Activated CD4-positive, alpha-beta T cell treated with anti-CD3 and anti-CD28 coated beads, Interleukin-2, amount 10 ng/mL, durations not matched to agents 7 days and 5 days (primary cell): ENCODE measurements at places on chromosomes 16 and 17. TPM values are rescaled to one million over a fixed set of nuclear protein-coding genes. Genes with fewer than 3 reads are reported as not detected.
A peak's percentile ranks its signal among the peaks of the same experiment; 100 is the strongest.

DNA sequence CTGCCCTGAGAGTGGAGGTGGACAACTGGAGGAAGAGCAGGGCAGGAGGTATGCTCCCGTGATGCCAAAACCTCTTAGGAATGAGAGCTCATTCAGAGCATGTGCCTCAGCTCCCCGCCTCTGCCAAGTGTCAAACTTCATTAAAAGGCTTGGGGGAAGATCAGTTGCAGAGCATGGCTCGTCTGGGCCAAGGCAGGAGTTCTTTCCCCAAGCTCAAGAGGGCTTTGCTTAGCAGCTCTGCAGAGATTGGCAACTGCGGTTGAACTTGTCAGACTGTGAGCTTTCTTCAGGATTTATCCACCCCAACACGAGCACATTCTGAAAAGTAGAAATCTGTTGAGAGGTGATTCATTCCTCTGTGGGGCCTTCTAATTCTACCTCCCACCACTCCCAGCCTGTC is 248.1 kb downstream of the HS3ST3A1 start:
- H3K27me3 ChIP-seq: no peaks in the 10 kb centered on the region
- no peaks in the 10 kb centered on the region for H3K4me1 ChIP-seq
- H3K4me3 ChIP-seq: no peak overlapping the region
- no peak overlapping the region for H3K27ac ChIP-seq

The PRSS21 gene
- 0.27 TPM for total RNA-seq

DNA sequence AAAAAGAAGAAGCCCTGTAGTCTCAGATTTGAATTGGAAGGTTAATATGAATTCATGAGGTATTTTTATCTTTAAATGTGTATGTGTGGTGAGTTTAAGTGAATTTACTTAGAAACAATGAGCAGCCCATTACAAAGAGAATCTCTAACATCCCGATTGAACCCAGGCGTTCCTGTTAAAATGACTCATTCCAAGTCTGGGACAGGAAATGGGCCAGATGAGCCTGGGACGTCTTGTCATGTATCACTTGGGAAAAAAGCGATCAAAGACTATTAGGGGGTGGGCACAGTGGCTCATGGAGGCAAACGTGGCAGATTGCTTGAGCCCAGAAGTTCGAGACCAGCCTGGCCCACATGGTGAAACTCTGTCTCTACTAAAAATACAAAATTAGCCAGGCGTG is 81.6 kb downstream of the SEC14L1 start:
- H3K27ac ChIP-seq: no peak overlapping the region
- H3K4me3 ChIP-seq: no peak overlapping the region
- no peaks in the 10 kb centered on the region for H3K36me3 ChIP-seq
- DNase-seq: no peak

DNA sequence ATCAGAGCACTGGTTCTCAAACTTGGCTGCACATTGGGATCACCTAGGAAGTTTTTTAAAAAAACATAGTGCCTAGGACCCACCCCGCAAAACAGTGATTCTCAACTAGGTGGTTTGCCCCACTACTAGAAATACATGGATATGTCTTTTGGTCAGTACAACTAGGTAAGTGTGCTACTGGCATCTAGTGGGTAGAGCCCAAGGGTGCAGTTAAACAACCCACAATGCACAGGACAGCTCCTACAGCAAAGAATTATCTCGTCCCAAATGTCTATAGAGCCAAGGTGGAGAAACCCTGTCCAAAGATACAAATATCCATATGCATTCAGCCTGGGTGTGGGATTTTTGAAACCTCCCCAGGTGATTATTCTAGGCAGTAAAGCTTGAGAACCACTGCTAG is 11.8 kb upstream of the ZNF19 start:
- H3K27ac ChIP-seq: no peak overlapping the region
- DNase-seq: no peak
- no peaks in the 10 kb centered on the region for H3K36me3 ChIP-seq
- no peaks in the 10 kb centered on the region for H3K27me3 ChIP-seq
- H3K4me3 ChIP-seq: no peak overlapping the region
- no peaks in the 10 kb centered on the region for H3K4me1 ChIP-seq

DNA sequence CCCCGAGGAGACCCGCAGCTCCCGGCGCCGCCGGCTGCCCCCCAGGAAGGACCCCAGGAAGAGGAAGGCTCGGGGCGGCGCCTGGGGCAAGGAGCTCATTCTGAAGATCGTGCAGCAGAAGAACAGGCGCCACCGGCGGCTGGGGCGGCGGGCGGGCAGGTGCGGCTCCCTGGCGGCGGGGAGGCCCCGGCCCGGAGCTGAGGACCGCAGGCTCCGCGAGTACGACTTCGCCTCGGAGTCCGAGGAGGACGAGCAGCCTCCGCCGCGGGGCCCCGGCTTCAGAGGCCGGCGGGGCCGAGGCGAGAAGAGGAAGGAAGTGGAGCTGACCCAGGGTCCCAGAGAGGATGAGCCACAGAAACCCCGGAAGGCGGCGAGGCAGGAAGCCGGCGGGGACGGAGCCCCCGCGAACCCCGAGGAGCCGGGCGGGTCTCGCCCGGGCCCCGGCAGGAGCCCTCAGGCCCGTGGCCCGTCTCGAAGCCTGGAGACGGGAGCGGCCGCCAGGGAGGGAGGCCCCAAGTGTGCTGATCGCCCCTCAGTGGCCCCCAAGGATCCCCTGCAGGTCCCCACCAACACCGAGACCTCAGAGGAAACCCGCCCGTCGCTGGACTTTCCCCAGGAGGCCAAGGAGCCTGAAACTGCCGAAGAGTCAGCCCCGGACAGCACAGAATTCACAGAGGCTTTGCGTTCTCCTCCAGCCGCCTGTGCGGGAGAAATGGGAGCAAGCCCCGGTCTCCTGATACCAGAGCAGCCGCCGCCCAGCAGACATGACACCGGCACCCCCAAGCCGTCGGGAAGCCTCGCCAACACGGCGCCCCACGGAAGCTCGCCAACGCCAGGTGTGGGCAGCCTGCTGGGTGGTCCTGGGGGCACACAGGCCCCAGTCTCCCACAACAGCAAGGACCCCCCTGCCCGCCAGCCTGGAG is 22.3 kb upstream of the ZFPM1 start:
- no peaks in the 10 kb centered on the region for H3K36me3 ChIP-seq
- no peak overlapping the region for H3K27ac ChIP-seq
- DNase-seq: peak; percentile 34
- H3K4me1 ChIP-seq: peaks cover 2% of the 10 kb centered on the region
- H3K4me3 ChIP-seq: peak overlapping the region; percentile 41

DNA sequence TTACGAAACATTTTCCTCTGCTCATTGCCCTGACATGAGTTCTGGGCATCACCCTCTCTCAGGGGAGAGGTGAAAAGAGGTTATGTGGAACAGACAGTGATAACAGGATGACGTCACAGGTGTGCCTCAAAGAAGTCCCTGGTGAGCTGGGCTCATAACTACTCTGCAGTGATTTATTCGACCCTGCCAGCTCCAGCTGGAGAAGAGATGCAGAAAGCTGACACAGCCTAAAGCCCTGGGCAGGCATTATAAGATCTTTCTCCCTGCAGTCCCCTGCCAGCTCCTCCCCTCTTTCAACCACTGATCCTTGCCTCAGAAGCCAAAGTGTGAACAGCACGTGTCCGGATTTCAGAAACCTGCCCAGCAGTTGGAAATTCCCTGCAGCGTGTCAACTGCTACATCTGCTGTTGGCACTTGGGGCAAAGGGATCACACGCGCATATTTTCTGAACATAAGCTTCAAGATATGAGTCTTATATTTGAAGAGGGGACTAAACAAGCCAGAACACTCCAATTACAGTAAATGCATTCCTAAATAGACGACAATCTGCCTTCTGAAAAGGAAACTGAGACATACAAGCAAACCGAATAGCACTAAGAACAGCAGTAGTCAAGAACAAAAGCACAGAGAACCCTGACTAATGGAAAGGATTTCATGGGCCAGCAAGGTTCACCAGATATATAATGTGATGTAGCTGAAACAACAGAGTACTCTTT is 80.5 kb downstream of the SMG6 start:
- DNase-seq: peak; percentile 44
- no peaks in the 10 kb centered on the region for H3K27me3 ChIP-seq
- H3K4me3 ChIP-seq: no peak overlapping the region
- peaks cover 40% of the 10 kb centered on the region for H3K36me3 ChIP-seq

DNA sequence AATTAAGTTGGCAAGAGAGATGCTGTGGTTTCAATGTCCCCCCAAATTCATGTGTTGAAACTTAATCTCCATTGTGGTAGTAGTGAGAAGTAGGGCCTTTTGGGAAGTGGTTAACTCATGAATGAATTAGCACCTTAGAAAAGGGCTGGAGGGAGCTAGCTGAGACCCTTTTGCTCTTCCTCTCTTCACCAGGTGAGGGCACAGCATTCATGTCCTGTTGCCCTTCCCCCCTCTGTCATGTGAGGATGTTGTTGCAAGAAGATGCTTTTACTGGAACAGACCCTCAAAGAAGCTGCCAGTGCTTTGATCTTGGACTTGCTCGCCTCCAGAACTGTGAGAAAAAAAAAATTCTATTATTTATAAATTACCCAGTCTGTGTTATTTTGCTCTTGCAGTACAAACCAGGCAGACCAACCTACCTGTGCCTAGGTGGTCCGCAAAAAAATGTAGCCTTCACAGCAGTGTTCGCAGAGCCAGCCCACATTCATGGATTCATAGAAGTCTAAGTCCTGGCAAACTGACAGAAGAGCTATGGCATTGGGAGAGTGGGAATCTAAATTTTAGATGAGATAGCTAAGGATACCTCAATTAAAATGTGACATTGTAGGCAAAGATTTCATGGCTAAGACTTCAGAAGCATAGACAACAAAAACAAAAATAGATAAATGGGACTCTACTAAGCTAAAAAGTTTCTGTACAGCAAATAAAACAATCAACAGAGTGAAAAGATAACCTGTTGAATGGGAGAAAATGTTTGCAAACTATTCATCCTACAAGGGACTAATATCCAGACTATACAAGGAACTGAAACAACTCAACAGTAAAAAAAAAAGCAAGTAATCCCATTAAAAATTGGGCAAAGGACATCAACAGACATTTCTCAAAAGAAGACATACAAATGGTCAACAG is 32.0 kb upstream of the ABCA5 start:
- peaks cover 11% of the 10 kb centered on the region for H3K27me3 ChIP-seq
- H3K27ac ChIP-seq: no peak overlapping the region
- H3K4me1 ChIP-seq: no peaks in the 10 kb centered on the region
- peak; percentile 11 for DNase-seq

The SEBOX gene
- total RNA-seq: not detected

The GP1BA gene
- not detected for total RNA-seq

DNA sequence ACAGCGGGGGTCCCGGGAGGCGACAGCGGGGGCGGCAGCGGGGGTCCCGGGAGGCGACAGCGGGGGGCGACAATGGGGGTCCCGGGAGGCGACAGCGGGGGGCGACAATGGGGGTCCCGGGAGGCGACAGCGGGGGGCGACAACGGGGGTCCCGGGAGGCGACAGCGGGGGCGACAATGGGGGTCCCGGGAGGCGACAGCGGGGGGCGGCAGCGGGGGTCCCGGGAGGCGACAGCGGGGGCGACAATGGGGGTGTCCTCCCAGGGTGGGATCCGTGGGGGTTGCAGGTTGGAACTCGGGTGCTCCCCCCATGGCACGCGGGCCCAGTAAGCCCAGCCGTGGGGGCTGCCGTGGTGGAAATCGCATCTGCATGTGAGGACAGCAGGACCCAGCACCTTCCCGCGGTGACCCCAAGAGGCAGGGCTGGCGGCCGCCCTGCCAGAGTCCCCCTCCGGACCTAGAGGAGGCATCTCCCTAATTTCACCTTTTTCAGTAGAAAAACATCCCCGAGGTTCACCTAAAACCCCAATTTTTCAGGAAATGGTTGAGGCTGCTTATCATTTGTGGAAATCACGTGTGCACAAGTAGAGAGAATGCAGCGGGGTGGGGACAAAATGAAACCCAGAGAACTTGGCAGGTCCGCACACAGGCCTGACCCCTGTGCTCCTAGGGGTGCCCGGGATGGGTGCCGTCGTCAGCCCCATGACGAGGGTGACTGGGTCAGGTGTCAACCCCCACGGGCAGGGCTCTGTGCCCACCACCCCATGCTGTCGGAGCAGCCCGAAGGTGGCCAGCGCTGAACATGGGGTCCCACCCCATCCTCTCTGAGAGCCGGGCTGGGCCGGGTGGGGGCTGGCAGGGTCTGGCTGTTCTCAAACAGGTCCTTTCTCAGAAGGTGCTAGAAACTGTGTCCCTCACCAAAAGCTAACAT is 10.5 kb upstream of the METRNL start:
- peak overlapping the region; percentile 60 for H3K27ac ChIP-seq
- peaks cover 8% of the 10 kb centered on the region for H3K27me3 ChIP-seq
- H3K36me3 ChIP-seq: no peaks in the 10 kb centered on the region
- no peak for DNase-seq
